ENCODE measurements at places on chromosomes 13 and 19.

GRCh38 chr13:25249001-25249543 lies 38.2 kb downstream of the MTMR6 start:
- DNase-seq, result no peak

- no peak for DNase-seq
Observed at GRCh38 chr13:100039740-100040139, 49.2 kb upstream of the PCCA start.

DNA sequence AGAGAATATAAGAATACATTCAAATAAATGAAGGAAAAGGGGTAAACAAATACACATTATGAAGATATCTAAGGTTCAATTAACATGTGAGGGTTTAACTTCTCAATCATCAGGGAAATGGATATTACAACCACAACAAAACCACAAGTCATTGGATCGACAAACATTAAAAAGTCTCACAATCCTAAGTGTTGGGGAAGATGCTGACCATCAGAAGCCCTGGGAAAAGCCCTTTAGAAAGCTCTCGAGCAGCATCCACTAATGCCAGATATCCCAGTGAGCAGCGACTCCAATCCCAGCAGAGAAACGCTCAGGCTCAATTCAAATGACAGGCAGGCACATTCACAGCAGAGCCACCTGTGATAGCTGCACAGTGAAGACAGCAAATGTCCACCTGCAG lies 3.1 kb downstream of the TPRX1 start:
- no peak for DNase-seq

- DNase-seq, result no peak
Observed at GRCh38 chr13:95924389-95924994, 128.7 kb downstream of the UGGT2 start.

GRCh38 chr19:756236-756635 lies 5.3 kb downstream of the MISP start:
- DNase-seq, result no peak

- DNase-seq, result no peak
Observed at GRCh38 chr13:39596685-39597084, 6.3 kb downstream of the LHFPL6 start.

DNA sequence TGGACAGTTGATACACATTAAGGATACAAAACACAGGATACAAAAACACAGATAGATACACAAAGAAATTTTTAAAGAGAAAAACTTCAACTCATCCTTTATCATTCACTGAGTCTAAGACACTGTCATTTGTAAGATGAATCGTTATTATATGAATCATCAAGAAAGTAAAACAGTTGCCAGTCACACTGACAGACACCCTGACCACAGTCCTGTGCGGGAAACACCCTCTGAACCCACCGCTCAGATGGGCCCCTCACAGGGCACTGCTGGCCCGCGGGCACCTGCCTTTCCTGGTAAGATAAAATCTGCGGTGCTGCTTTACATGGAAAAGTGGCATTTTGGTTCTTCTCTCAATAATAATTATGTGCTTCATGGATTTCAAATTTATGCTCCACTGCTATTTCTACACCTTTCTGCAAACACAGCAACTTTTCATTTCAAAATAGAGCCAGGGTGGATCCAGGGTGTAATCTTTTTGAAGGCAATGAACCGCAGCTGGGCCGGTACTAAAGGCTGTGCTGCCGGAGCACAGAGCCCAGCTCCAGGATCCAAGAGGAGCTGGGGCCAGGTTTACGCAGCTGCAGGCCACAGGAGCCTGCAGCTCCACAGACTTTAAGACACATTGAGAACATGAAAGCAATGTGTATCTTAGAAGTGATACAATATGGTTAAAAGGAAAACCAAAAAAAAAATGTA lies 76.8 kb downstream of the TUBGCP3 start:
- no peak for DNase-seq

DNA sequence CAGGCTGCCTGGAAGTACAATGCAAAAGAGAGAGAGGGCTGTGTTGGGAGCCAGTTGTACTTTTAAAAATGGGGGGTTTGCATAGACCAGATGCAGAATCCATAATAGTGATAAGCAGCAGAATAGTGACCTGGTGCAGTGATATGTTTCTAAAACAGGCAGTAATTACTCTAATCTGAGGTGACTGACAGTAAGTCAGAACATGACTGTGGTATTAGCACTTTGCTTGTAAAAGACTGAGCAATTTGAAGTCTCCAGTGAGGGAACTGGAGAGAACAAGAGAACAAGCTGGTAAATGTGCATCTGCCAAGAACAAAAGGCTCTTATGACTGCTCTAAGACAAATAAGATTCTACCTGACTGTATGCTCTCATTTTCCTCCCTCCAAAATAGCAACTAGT lies 383.4 kb downstream of the ITGBL1 start:
- no peak for DNase-seq

DNA sequence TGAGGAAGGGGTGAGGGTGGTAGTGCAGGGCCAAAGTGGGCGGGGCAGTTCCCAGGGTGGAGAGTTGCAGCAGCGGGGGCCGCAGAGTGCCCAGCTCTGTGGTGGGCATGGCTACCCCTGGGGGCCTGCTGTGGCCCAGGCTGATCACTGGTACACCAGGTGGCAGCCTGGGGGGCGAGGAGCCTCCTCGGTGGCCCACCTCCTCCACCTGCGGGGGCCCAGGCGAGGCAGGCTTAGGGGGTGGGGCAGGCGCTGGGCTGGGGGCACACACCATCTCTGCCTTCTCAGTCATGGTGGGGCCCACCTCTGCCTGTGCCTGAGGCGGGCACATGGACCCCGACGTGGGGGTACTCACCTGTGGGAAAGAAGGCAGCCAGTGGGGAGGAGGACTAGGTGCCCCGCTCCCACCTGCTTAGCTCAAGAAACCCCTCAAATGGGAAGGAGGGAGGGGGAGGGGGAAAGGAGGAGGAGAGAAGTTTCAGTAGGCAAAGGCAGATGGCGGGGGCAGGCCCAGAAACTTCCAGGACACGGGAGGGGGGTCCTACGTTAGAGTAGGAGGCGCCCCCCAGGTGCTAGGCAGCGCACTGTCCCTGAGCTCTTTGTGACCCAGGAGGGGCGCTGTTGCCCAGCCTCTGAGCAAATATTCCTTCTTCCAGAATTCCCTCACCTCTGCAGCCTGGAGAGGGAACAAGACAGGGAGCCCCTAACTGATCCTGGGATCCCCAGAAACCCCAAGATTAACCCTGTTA lies 1.6 kb downstream of the LYL1 start:
- no peak for DNase-seq

DNA sequence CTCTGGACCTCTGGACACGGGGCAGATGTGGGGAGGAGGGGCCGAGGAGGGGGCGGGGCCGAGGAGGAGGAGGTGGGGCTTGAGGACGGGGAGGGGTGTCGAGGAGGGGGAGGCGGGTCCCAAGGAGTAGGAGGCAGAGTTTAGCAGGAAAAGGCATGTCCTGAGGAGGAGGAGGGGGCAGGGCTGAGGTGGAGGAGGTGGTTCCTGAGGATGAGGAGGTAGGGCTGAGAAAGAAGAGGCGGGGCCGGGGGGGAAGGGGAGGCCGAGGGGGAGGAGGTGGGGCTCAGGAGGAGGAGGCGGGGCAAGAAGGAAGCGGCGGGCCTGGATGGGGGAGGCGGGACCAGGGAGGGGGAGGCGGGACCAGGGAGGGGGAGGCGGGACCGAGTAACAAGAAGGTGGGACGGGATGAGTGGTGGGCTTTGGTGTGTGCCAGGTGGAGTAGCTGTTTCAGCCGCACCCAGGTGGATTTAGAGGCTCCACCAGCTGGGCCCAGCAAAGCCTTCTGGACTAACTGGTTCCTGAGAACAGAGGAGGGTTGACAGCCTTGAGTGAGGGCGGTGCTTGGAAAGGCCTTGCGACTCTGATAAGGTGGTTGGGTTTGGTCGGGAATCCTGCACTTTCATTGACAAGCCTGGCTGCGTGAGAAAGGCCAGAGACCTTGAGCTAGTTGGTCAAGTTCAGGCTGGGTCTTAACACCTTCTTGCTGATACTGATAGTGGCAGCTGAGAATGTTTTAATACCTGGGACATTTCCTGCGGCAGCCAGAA lies 7.7 kb downstream of the TECR start:
- peak; percentile 25 for DNase-seq

GRCh38 chr19:32363175-32363574 lies 17.8 kb downstream of the ZNF507 start:
- DNase-seq, result no peak

DNA sequence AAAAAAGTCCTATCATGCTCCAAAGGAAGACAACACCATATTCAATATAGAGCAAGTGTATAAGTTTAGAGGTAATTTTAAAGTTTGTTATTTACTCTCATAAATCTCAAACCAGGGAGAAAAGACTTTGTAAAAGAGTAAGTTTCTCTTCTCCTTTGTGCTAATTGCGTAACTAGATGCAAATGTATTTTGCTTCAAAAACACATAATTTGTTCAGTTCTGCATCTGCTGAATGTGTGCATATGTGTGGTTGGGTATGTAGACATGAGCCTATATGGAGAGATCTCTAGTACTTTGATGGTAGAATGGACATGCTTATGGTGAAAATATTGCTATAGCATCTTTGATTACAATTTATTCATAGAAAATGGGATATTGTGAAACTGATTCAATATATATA lies 17.8 kb upstream of the MIR17HG start:
- no peak for DNase-seq

GRCh38 chr13:46523972-46524752 lies 28.8 kb upstream of the LRCH1 start:
- DNase-seq, result no peak

GRCh38 chr19:6035026-6035425 lies 57.1 kb upstream of the RANBP3 start:
- DNase-seq, result no peak

DNA sequence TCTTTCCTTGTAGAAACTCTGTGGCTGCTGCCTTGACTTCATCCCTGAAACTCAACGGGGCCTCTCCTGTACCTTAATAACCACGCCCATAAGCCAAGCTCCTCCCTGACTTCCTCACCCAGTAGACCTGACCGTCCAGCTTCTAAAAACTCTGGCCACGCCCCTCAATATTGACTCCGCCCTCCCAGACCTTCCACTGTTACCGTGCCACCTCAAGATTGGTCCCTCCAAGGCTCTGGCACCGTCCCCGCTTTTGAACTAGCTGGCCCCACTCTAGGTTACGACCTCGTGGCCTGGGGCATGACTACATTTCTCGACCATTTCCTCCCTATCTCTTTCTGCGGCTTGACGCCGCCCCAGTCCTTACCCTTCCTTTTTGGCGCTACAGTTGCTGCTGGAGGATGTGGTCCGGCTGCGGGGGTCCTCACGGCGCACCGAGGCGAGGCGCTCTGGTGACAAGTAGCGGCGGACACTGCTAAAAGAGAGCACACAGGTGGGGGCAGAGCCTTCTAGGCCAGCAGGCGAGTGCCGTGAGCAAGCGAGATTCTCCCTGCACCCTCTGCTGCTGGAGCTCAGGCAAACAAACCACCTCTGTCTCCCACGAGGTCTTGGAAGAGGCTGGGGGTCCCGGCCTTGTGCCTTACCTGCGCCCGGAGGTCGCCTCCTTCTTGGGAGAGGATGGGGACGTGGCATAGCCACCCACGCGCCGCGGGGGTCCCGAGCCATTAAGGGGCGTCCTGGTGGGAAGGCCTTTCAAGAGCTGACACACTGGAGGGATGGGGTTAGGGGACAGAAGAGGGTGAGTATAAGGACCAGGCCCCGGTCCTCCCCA lies 2.3 kb upstream of the EML2 start:
- peak; percentile 77 for DNase-seq

DNA sequence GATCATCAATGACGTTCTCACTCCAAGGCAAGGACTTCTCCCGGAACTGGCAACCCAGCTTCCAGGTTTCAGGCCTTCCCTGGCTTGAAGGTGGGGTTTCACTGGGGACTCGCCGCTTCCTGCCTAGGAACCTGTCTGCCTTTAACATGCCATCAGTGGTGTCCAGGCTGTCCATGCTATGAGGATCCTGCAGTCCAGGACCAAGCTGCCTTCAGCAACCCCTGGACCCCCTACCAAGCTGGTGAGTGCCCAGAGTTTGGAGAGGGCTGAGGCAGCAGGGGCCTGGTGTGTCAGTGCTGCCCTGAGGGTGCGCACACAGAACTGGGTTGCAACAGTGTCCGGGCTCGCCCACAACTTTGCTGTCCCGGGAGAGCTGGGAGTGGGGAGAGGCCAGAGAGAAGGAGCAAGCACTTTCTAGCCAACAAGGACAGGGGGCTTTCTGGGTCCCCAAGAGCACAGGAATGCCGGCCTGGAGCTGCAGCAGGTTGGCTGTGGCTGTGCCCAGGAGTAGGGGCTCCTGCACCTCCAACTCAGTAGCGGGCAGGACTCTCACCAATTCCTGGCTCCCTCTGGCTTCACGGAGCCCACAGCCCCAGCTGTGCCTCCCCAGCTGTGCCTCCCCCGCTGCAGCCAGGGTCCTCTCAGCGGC lies 1563.2 kb upstream of the MIR17HG start:
- no peak for DNase-seq

GRCh38 chr19:19443902-19444680 lies 38.6 kb downstream of the GATAD2A start:
- no peak for DNase-seq

GRCh38 chr19:5403968-5404640 lies 51.1 kb upstream of the ZNRF4 start:
- DNase-seq, result peak; percentile 63

GRCh38 chr19:15264061-15264932 lies 32.0 kb upstream of the EPHX3 start:
- DNase-seq, result peak; percentile 17

DNA sequence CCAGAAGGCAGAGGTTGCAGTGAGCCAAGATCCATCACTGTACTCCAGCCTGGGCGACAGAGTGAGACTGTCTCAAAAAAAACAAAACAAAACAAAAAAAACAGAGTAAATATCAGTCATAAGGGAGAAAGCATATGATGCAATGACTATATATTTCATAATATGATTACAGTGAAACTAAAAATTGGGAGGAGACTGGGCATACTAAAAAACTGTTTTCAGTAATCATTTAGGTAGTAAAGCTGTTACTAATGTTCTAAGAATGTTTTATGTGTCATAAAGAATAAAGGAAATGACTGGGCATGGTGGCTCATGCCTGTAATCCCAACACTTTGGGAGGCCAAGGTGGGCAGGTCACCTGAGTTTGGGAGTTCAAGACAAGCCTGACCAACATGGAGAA lies 15.9 kb downstream of the ZNF573 start:
- no peak for DNase-seq

DNA sequence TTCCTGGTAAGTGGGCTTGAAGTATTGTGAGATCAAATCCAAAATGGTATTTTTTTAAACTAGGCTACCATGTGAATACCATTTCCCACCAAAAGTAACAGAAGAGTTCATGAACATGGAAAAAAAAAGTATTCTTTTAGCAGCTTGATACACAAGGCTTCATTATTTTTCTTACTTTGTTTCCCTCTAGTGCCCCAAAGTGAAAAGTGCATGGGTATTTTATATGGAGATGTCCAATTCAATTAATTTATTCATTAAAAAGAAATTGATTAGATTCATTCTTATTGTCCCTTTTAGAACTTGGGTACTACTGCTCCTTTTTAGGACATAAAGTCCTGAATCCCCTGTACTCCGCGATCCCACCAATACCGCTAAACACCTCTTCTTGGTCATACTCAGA lies 28.6 kb upstream of the SCEL start:
- no peak for DNase-seq

DNA sequence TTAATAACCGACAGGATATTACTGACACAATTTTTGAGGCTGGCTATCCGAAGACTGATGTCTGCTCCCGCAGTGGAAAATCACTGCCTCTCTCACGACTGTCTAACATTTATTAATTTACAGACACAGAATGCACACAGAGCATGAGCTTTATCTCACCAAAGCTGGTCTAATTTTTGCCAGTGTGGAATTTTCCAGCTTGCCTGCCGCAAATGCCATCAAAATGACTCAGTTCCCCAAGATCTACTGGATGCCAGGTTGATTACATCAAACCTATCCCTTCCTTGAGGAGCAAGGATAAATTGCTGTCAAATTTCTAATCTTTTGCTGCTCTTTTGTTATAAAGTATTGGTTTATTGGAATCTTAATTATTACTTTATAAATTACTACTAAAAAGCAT lies 1775.1 kb upstream of the PCDH20 start:
- no peak for DNase-seq

GRCh38 chr13:73365252-73365651 lies 306.4 kb downstream of the KLF5 start:
- no peak for DNase-seq
